ENCODE measurements at places on chromosomes 4 and X. TPM values are rescaled to one million over a fixed set of nuclear protein-coding genes. Genes with fewer than 3 reads are reported as not detected.

DNA sequence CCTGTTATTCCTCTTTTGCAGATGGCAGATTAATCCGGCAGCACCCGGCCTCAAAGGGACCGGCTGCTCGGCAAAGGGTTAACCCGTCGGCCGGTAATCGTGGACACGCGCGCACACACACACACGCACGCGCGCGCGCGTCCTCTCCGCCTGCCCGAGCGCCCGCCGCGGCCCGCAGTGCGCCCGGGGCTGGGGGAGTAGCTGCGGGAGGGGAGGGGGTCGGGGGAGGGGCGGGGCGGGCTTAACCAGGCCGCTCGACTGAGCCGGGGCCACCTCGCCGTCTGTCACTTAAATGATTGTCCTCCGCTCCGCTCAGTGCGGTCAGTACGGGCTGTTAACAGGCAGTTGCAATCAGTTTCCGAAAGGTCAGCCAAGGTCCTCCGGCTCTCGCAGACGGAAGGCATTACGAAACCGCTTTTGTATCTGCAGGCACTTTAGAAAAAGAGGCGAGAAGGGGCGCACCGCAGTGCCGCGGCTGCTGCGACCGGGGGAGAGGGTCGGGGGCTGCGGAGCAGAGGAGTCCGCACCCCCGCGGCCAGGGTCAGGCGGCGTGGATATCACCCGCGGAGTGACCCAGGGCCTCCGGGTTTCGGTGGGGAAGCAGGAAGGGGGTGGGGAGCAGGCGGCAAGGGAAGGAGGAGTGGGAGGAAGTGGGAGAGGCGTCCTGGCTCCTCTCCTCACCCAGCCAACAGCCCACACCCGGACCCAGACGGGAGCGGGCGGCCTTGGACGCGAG, 57.3 kb upstream of the BCOR start:
- ATAC-seq = peak; percentile 23

GRCh38 chr4:155305619-155306018, 71.1 kb downstream of the MAP9 start:
- ATAC-seq = no peak

DNA sequence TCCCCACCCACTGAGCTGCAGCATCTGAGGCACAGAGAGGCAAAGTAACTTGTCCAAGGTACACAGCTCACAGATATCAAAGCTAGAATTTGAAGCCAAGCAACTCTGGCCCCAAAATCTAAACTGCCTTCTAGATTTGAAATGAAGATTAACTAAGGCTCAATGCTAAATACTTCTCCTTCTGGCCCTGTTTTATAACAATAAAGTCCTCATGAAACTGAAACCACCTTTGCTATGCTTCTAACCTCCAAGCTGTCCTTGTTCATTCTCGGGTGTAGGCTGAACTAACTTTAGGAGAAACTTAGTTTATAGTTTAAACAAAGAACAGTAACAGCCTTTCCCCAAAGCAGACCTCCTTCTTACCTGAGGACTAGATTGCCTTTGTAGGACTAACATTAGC, 93.6 kb downstream of the DCTD start:
- ATAC-seq = no peak

DNA sequence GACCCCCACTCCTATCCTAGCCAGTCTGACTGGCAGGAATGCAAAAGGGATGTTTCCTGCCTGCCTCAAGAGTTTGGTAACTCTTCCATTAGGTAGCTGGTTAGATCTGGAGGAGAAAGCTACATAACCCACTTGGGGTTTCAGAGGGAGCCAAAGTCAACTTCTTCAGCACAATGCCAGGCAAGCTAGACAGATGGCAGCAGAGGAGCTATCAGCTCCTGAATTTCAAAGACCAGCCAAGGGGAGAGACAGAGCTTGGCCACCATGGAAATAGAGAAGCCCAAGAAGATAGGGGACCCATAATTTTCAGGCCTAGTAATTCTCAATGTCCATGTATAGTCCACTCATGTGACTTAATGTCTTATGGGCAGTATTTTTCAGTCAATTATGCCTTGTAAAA, 56.4 kb downstream of the PGRMC1 start:
- no peak for ATAC-seq

GRCh38 chr4:145345401-145345800, 136.3 kb upstream of the SMAD1 start:
- no peak for ATAC-seq

DNA sequence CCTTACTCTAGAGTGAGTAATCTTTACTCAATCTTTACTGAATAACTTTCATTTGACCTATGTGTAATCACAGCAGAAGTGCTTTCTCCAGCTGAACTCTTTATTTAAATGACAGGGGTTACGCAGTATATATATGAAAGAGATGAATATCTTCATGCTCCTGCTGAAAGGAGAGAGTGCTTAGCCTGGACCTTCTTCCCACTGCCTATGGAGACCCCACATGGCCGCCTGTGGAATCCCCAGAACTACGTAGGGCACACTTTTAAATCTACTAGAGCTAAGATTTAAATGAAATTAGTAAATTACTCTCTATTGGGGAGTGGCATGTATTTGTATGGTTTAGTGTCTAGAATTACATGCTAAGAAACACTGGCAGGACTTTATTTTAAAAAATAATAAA, 391.2 kb downstream of the ANKRD50 start:
- ATAC-seq = no peak

Gene ARR3
- not detected for total RNA-seq

DNA sequence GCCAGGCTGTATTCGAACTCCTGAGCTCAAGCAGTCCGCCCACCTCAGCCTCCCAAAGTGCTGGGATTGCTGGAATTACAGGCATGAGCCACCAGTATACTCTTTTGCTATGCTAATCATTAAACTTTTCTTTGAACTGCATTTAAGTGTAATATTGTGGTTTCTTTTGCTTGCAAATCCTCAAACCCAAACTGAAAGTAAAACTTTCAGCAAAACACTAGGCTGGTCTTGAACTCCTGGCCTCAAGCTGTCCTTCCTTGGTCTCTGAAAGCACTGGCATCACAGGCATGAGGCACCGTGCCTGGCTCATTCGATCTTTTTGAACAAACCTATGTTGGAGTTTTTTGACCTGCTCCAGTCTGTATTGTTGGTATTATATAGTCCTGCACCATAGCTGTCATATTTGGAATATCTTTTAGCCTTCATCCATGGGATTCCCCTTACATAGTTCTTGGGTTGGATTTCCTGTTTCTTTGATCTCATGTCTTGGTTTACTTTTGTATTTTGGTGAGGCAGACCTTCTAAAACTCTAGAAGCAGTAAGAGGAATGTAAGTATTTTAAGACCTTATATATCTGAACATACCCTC, 34.1 kb downstream of the MOB1B start:
- no peak for ATAC-seq

Gene TMEM271
- 0.35 TPM for total RNA-seq

Gene MAGEB6
- not detected for total RNA-seq

DNA sequence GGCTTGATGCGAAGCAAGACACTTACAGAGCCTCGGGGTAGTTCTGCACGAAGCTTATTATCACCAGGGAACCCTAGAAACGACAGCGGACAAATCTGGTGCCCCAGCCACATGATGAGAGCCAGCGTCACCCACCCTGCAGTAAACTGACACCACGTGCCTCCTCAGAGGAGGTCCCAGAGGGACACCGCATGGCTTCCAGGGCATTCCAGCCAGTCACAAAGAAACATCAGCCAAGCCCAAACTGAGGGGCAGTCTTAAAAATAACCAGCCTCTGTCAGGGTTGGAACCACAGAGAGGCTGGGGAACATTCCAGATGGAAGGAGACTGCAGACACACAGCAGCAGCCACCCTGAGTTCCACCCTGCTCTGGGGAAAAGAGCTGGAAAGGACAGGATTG, 36.6 kb upstream of the HGFAC start:
- ATAC-seq = no peak

DNA sequence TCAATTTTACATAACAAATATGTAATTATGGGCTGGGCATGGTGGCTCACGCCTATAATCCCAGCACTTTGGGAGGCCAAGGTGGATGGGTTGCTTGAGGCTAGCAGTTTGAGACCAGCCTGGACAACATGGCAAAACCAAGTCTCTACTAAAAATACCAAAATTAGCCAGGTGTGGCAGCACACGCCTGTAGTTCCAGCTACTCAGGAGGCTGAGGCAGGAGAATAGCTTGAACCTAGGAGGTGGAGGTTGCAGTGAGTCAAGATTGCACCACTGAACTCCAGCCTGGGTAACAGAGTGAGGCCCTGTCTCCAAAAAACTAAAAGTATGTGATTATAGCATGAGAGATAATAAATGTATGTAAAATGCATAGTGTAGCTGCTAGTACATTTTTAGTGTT, 229.0 kb downstream of the PPARGC1A start:
- ATAC-seq = no peak

DNA sequence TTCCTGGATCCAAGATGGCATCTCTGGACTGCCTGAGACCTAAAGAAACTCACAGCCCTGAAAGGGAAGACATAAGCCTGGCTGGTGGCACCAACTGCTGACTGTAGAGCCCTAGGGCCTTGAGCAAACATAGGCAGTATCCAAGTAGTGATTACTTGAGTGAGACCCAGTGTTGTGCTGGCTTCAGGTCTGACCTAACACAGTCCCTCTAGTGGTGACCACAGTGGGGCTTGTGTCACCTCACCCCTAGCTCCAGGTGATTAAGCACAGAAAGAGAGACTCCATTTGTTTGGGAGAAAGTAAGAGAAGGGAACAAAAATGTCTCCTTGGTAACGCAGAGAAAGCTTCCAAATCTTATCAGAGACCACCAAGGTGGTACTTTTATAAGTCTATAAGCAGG, 496.3 kb upstream of the HTR2C start:
- ATAC-seq = no peak

Gene SMIM10L2A
- 0.47 TPM for total RNA-seq

DNA sequence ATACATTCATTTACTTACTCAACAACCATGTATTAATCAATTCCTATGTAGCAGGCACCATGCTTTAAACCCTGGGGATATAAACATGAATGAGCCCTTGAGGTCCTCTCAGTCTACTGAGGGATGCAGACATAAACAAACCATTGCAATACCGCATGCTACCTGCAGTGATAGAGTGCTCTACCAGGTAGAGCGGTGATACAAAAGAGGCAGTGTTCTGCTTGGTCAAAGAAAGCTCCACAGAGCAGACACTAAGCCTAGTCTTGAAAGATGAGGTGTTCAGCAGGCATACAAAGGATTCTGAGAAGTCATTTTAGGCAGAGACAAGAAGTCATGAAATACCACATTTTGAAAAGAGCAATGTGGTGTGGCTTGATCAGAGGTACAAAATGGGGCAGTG, 26.9 kb upstream of the AMOT start:
- no peak for ATAC-seq

GRCh38 chrX:9019151-9019550, 14.8 kb downstream of the FAM9B start:
- no peak for ATAC-seq

DNA sequence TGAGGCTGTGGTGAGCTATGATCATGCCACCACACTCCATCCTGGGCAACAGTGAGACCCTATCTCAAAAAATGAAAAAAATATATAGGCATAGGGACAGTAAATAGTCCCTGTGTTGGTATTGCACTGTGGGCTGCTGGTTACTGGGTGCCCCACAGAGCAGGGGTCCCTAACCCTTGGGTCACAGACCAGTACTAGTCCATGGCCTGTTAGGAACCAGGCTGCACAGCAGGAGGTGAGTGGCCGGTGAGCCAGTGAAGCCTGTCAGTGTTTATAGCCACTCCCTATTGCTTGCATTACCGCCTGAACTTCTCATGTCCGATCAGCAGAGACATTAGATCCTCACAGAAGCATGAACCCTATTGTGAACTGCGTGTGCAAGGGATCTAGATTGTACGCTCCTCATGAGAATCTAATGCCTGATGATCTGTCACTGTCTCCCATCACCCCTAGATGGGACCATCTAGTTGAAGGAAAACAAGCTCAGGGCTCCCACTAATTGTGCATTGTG, 106.5 kb downstream of the TNIP2 start:
- no peak for ATAC-seq

DNA sequence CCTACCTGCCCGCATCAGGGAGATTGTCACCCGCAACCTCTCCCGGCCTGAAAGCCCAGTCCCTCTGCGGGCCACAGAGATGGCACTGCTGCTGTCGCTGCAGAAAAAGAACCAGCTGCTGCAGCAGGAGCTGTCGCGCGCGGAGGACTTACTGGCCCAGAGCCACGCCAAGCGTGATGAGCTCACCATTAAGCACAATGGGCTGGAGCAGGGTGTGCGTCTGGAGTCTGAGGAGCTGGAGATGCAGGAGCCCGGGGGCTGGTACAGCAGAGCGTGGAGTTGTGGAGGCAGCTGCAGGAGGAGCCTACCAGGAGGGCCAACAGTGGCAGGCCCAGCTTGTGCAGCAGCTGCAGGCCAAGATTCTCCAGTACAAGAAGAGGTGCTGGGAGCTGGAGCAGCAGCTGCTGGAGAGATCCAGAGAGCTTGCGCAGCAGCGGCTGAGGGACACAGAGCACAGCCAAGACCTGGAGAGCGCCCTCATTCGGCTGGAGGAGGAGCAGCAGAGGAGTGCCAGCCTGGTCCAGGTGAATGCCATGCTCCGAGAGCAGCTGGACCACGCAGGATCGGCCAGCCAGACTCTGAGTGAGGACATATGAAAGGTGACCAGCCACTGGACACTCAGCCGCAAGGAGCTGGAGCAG, 11.3 kb downstream of the SMIM10L2A start:
- no peak for ATAC-seq

DNA sequence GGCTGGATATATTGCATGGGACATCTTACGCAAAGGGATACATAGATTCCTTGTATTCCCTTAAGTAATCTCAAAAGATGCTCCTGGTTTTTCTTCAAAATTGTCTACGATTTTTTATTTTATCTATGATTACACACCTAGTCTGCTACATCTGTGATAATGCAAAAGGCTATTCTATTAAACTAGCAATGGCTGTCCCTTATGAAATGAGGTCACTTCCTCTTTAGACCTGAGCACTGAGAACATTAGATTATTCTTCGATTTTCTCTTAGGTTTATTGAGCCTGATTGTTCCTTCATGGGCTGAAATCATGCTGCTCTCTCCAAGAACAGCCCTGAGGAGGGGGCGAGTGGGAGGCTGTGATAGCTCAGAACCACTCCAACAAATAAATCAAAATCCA, 126.8 kb upstream of the ENPP6 start:
- ATAC-seq = no peak

GRCh38 chr4:83382850-83383249, 48.2 kb upstream of the HPSE start:
- ATAC-seq = no peak

DNA sequence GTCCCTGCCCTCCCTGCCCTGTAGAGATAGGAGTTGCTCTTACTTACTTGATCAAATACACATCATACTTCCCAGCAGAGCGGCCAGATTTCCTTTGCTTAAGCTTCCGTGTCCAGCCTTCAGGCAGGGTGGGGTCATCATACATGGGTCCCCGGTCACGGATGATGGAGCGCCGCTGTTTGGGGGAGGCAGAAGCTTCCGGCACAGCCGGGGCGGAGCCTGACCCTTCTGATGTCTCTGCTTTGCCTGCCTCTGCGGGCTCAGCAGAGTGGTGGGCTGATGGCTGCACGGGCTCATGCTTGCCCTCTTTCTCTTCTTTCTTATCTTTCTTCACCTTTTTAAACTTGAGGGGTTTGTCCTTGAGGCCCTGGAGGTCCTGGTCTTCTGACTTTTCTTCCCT, 12.5 kb upstream of the IRAK1 start:
- ATAC-seq = no peak
